ENCODE measurements at places on chromosomes 12 and 14. TPM values are rescaled to one million over a fixed set of nuclear protein-coding genes. Genes with fewer than 3 reads are reported as not detected.

GRCh38 chr14:38866461-38866860, 236.6 kb downstream of the SEC23A start:
- no peaks in the 10 kb centered on the region for H3K4me1 ChIP-seq
- H3K27ac ChIP-seq = no peak overlapping the region
- no peak overlapping the region for H3K4me3 ChIP-seq
- no peak for DNase-seq
- no peaks in the 10 kb centered on the region for H3K27me3 ChIP-seq

Gene MAGOHB
- total RNA-seq = 16.0 TPM

- H3K36me3 ChIP-seq = no peaks in the 10 kb centered on the region
- no peaks in the 10 kb centered on the region for H3K27me3 ChIP-seq
- no peak overlapping the region for H3K4me3 ChIP-seq
- peaks cover 19% of the 10 kb centered on the region for H3K4me1 ChIP-seq
These were observed 57.6 kb upstream of the ATP2B1 start for GRCh38 chr12:89765959-89766824.

DNA sequence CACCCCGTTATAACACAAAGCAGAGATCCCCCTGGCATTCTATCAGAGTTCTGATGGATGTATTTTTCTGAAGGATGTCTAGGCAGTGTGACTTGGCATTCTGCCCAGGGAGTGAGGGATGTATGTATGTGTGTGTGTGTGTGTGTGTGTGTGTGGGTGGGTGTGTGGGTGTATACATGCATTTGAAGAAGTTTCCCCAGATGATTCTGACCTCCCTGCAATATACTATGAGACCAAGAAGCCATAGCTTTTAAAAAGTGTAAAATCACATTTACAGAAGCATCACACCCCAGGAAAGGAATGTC, 59.7 kb upstream of the NAP1L1 start:
- no peak overlapping the region for H3K27ac ChIP-seq
- H3K36me3 ChIP-seq = no peaks in the 10 kb centered on the region
- peaks cover 10% of the 10 kb centered on the region for H3K4me1 ChIP-seq
- peak; percentile 31 for DNase-seq
- H3K27me3 ChIP-seq = no peaks in the 10 kb centered on the region
- H3K4me3 ChIP-seq = no peak overlapping the region

Data from B cell (primary cell).